ENCODE measurements at places on chromosomes 1 and 21. TPM values are rescaled to one million over a fixed set of nuclear protein-coding genes. Genes with fewer than 3 reads are reported as not detected.

HAPLN2 gene
- total RNA-seq = 0.17 TPM

RNF186 gene
- not detected for total RNA-seq

OR6F1 gene
- total RNA-seq = not detected

LCE6A gene
- total RNA-seq = not detected

HES2 gene
- 0.34 TPM for total RNA-seq

DNAJC16 gene
- 15.7 TPM for total RNA-seq

Data from activated naive CD8-positive, alpha-beta T cell treated with anti-CD3 and anti-CD28 coated beads, Interleukin-2, amount 10 ng/mL, durations not matched to agents 7 days and 5 days (primary cell).